ENCODE measurements at places on chromosomes 16 and 17.

DNA sequence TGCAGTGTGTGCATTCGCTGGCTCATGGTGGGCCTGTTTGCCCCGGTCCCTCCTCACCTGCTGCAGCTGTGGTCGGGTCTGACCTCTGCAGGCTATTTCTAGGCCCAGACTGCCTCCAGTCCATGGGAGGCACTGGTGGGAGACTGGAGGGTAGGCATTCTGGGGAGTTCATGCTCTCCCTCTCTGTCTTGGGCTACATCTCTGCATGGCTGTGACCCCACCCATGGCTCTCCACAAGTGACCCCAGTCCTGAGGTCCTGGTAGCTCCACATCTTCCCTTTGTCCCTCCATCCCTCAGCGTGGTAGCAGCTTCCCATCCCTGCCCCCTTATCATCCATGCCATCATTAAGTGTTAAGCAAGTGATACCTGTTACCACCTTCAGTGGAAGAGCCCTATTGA, 107.8 kb upstream of the SEC14L1 start:
- no peak for DNase-seq

DNA sequence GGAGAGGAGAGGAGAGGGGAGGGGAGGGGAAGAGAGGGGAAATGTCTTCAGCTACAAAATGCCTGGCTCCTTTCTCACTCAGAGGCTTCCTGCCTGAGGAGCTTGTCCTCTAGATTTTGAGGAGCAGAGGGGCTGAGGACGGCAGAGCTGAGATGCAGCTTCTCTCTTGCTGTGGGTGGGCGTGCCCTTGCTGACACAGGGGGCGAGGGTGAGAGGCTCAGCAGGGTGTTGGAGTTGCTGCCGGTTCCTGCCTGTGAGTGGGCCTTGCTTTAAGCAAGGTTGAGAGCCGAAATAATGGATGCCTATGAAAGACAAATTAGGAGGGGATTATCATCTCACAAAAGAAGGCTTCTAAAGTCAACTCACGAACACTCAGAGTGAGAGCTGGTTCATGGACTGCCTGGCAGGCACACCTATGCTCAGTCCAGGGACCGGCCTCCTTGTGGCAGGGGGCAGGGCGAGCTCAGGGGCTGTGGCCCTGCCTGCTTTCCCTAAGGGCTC, 215.6 kb downstream of the MSI2 start:
- no peak for DNase-seq

DNA sequence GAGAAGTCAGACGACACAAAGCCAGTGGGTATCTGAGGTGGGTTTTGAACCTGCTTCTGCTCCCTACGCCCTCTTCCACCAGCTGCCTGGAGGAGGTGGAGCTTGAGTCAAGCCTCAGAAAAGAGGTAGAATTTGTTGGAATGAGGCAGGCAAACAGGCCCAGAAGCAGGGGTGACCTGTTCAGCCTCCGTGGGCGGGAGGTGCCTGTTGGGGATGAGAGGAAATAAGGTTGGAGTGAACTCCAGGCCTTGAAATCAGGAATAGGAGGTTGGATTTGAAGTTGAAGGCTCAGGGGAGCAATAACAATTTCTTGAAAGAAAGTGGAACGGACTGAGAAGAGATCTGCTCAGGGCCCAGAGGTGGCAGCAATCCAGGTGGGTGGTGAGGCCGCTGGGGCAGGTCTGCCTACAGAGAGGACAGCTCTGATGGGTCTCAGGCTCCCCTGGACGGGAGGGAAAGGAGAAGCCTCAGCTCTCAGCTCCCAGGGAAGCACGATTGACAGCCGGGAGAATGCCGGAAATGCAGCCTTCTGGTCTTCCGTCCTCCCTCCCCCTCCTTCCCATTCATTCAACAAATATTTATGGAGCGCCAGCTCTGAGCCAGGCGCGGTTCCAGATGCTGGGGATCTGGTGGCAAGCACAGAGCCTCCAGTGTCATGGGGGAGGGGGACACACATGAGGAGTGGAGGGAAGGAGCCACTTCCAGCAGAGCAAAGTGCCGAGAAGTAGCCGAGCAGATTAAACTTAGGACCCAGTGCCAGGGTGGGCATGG, 61.9 kb upstream of the CIBAR2 start:
- DNase-seq: no peak

DNA sequence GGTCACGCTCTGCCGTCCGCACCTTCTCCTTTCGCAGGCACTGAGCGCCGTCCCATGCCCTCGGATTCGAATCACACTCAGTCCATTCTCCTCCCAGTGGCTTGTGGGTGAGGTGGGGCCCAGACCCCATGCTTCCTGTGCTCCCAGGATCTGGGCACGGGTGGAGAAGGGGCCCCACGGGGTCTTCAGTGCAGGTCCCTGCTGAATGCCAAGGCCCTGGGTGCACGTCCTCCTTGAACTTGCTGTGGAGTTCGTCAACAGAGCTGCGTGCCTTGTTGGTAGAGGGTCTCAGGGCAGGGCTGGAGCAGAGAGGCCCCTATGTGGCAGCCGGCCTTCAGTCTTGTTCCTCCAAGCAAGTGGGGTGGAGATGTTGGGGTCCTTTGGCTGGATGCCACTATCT, 7.3 kb upstream of the MC1R start:
- no peak for DNase-seq

GRCh38 chr17:62949036-62949435, 17.0 kb upstream of the TANC2 start:
- no peak for DNase-seq

DNA sequence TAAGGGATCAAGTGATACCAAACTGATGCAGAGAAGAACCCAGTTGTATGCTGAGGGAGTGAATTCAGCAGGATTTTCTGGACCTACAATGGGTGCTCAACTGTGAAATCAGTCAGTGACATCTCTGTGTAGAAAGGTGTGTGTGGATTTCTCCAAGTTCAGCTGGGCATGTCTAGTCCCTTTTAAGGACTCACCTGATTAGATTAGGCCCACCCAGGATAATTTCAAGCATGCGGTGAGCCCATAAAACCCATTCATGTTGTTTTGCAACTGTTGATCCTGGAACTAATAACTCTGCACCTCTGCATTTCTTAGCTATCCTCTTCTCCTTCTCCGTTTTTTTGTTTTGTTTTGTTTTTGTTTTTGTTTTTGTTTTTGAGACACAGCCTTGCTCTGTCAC, 35.1 kb upstream of the DNAJA2 start:
- no peak for DNase-seq

- DNase-seq: no peak
Measured at GRCh38 chr17:57097832-57098421, 12.9 kb downstream of the AKAP1 start.

GRCh38 chr17:48515925-48516900, 14.6 kb downstream of the HOXB1 start:
- no peak for DNase-seq

DNA sequence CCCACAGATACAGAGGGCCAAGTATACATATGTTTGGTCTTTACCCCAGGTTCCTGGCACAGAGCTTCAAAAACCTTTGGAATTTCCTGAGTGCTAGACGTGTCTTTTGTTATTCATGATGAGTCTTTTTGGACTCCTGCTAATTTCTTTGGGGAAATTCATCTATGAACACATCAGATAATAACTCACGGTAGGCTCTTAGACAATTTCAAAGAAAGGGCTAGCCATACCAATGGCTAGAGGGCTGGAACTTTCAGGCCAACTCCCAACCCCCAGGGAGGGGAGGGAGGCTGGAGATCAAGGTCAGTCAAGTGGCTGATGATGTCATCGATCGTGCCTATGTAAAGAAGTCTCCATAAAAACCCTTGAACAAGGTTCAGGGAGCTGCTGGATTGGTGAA, 101.9 kb downstream of the STX8 start:
- DNase-seq: no peak

DNA sequence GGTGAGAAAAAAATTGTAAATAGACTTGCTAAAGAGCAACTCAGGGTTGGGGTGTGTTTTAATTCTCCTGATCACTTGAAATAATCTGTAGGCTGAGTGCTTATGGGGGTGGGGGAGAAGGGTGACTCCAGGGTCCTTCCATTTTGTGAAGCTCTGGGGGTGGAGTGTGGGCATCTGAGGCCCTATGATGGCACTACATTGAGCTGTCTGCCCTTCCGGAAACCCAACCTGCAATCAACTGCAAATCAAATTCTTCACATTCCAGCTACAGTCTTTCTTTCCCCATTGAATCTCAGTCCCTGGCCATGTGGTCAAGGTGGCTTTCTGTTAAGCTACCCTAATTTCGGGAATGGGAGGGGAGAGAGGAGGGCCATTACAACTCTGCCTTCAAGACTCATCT, 6.0 kb upstream of the CDC6 start:
- no peak for DNase-seq

DNA sequence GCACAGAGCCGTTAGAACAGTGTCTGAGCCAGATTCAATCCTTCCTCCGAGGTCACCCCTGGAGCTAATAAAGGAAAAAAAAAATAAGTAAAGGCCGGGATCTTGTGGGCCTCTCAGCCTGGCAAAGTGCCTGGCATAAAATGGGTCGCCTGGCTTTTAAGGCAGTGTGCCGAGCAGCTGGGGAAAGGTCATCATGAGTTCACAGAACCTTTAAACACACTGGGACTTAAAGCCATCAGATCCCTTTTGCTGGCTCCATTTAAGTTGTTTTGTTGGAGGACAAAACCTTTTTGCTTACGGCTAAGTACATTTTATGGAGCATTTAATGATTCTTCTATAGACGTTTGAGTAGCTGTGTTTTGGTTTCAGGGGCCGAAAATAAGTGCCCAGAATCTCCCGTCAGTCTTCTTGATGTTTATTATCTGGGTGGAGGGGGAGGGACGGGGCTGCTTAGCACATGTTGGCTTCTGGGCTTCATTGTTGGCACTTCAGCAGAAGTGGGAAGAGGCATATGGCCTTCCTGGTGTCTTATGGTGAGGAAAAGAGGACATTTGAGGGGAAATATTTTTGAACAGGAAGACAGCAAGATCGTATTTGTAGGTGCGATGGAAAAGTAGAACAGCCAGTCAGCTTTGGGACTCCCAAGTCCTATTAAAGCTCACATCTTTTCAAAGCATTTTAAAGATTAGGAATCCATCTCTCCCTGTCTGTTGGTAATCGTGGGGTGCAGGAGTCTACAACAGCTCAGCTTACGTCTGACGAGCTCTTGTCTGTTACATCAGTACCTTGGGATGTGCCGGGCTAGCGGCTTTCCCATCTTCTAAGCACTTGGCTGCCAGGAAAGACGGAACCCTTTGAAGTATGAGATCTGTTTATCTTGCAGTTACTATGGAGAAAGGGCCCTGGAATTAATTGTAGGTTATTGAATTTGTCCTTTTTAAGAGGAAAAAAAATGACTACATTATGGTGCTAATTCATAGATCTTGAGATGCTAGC, 31.1 kb downstream of the RBFOX1 start:
- DNase-seq: peak; percentile 26

DNA sequence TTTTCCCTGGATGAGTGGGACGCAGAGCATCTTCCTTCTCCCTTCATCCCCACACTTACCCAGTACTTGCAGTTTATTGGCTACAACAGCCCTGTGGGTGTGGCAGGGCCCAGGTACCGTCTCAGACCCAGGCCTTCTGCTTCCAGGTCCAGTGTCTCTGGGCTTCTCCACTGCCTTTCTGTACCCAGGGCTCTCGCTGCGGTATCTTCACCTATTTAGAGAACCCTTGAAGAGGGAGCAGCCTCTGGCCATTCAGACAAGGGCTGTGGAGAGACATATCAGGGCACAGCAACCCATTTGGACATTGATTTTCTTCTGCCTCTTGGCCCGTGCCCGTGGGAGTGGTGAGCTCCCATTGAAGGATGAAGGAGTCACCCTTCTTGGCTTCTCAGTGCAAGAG, 17.3 kb downstream of the TBX4 start:
- DNase-seq: no peak

DNA sequence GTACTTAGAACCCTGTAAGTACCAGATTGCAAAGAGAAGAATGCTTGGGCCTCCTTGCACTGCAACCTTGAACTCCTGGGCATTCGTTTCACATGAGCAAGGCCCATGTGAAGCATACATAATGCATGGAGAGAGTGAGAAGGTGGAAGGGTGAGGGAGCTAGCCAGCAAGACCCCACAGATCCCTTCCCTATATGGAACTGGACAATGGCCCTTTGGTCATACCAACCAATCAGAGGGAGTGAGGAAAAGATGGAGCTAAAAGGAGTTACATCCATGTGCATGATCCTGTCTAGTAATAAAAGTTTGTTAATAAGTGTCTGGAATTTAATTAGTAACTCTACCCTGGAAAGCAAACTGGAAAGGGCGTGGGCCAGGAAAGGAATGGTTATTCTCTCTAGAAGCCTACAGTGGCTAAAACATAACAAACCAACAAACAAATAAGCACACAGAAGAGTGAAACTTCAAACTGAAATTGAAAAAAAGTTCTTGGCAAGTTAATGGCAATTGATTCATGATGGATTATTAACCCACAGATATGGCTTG, 29.6 kb downstream of the DNAH3 start:
- no peak for DNase-seq

DNA sequence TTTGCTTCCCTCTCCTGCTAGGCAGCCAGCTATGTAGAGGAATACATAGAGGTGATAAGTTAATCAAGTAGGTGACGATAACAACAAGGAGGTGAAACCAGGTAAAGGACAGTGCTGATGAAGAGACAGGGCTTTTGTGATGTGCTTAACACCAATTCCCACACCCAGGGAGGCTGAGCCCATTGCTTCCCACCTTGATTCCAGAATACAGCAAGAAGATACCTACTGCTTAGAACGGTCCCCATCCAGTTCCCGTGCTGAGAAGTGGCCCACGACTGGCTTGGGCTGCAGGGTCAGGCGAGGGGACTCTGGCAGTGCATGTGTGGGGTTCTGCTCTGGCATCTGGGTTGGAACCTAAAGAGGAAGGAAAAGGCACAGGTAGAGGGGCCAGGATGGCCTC, 16.1 kb upstream of the GFAP start:
- no peak for DNase-seq

- DNase-seq: no peak
Measured at GRCh38 chr16:19678804-19679203, 39.2 kb downstream of the KNOP1 start.

DNA sequence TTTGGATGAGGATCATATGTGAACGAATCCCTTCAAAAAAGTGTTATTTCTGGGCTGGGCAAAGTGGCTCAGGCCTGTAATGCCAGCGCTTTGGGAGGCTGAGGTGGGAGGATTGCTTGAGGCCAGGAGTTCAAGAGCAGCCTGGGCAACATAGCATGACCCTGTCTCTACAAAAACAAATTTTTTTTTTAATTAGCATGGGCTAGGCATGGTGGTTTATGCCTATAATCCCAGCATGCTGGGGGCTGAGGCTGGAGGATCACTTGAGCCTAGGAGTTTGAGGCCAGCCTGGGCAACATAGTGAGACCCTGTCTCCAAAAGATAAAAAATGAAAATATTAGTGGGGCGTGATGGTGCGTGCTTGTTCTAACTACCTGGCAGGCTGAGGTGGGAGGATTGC, 4.6 kb downstream of the TAOK1 start:
- DNase-seq: no peak

DNA sequence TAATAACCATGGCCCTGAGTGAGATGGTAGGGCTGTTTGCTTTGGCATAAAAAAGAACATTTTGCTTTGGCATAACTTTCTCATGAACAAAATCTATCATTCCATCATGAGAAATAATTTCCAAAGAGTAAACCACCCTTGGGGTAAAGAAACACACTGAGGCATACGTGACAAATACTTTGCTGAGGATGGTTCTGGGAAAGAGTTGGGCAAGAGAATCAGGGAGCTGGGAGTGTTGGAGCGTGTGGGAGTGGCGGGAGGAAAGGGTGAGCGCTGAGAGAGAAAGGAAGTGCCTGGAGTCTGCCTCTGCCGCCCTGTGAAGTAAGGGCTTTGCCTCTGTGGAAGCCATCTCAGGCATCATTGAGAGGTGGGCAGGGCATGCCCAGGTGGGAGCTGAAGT, 60.2 kb upstream of the ARHGAP44 start:
- DNase-seq: no peak

GRCh38 chr16:62035115-62036092, 834 bp downstream of the CDH8 start:
- DNase-seq: no peak
